ENCODE measurements at places on chromosomes 3 and 15.

DNA sequence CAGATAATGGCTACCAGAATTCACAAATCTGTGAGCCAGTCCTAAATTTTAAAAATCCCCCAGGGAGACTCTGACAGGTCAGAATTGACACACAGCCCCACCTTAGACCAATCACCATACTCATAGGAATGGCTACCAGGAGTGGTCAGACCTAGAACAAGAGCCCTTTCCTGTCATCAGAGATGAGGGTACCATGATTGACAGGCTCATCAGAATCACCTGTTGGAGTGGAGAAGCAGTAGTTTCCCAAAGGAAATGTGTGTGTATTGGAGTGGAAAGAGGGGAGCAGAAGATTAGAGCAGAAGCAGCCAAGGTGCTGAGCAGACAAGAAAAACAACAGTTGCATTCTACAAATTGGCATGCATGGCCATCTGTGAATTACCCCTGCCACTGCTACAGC is 27.0 kb upstream of the SSR3 start:
- DNase-seq, result no peak

DNA sequence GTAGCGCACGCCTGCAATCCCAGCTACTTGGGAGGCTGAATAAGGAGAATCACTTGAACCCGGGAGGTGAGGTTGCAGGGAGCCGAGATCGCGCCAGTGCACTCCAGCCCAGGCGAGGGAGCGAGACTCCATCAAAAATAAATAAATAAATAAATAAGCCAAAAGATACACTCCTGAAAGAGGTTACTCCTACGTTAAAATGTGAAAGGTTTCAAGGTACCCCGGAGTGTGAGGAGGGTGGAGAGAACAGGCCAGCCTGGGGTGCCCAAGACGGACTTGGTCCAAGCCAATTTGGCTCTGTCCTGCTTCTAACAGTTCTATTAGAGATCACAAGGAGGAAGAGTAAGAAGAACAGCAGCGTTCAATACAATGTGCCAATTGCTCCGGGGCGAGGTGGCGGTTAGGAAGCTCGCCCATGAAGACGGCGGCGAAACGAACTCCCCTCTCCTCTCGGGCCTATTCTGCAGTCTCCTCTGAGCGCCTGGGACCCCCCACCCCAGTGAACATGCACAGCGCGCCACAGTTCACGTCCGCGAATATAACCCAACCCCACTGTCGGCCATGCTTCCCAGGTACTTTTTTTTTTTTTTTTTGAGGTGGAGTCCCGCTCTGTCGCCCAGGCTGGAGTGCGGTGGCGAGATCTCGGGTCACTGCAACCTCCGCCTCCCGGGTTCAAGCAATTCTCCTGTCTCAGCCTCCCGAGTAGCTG is 942 bp downstream of the ELP6 start:
- no peak for DNase-seq

DNA sequence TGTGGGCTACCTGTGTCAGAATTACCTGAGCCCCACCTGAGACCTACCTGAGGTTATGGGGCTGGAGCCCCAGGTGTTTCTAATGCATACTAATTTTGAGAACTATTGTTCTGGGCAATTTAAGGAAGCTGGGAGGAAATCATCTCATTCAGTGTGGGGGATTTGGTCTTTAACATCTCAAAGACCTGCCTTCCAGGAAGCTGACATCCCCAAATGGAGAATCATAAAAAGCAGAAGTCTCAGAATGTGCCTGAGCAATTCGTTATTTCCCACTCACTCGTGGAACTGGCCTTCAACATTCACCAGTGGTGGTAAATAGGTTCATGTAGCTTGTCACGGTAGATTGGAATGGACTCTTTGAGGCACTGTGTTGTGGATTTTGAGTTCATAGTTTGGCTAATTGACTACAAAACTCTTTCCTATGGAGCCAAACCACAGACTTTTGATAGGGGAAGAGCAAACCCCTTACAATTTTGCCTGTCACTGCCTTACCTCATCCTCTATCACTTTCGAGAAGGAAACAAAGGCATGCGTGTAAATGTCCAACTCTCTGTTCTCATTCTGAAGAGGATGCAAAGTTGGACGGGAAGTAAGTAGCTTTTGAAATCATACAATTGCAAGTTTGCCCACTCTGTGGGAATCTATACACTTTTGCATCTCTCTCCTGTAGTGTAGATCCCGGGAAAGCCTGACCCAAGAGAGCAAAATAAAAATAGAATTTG is 521.0 kb upstream of the MDFIC2 start:
- DNase-seq, result peak; percentile 40

DNA sequence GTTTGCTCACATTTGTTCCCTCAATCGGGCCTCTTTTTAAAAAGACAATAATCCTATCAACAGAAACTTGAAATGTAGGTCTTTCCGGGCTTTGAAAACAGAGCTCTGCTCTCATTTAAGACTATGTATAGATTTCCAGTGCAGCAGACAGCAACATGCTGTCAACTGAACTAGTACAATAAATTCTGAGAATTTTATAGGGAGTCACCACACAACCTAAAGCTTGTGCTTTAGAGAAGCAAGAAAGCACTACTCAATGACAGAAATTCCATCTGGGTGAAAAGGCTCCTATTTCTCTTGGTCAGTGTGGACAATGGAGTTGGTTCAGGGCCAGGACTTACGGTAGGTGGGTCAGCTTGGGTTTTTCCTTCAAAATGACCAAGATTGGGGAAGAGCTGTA is 583.5 kb downstream of the ROBO1 start:
- DNase-seq, result no peak

- no peak for DNase-seq
Measured at GRCh38 chr3:43366885-43367284, 80.5 kb downstream of the SNRK start.

DNA sequence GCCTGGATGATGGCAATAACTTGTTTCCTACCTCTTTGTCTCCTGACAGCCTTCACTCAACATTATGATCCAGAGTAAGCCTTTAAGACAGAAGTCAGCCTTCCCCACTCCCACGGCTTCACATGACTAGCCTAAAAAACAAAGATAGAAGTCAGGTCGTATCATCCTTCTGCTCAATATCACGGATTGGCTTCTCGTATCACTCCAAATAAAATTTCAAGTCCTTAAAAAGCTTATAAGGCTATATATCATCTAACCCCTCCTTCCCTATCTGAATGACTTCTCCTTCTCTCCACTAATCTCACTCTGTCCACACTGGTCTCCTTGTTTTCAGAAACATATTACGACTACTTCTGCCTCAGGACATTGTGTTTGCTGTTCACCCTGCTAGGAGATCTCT is 47.7 kb upstream of the AP4E1 start:
- DNase-seq, result no peak

- no peak for DNase-seq
Measured at GRCh38 chr3:123143669-123144411, 57.9 kb upstream of the SEC22A start.

- DNase-seq, result no peak
Measured at GRCh38 chr15:59237119-59237855, 30.6 kb downstream of the LDHAL6B start.

DNA sequence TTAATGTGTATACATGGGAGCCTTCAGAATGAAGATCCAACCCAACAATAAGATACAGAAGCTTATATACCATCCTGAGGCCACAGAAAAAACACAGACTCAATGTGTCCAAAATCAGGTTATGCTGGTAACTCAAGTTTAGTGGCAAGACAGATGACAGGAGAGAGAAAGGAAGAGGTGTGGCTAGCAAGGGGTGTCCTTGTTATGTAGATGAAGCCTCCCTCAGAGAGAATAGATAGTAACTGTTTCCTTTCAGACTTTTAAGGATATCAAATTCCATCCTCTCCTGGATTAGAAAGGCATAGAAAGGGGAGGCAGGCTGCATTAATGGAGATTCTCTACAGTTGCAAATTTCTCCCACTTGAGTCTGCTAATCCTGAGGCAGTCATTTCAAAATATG is 447.4 kb downstream of the GABRB3 start:
- no peak for DNase-seq
